ENCODE measurements at places on chromosomes 3 and 15. TPM values are rescaled to one million over a fixed set of nuclear protein-coding genes. Genes with fewer than 3 reads are reported as not detected.

PYGO1 gene
- total RNA-seq: 10.1 TPM

GNB4 gene
- total RNA-seq: 91.0 TPM

GHSR gene
- not detected for total RNA-seq

LTK gene
- total RNA-seq: 0.07 TPM

HRG gene
- not detected for total RNA-seq

DHFR2 gene
- 4.4 TPM for total RNA-seq

DOCK3 gene
- total RNA-seq: 0.30 TPM

ZIC4 gene
- total RNA-seq: not detected

SMAD6 gene
- 20.8 TPM for total RNA-seq

LYZL4 gene
- total RNA-seq: not detected

PLSCR5 gene
- not detected for total RNA-seq

CYP1A2 gene
- not detected for total RNA-seq

TMC3 gene
- 0.20 TPM for total RNA-seq

C3orf20 gene
- under 0.01 TPM for total RNA-seq
